CD4-positive, alpha-beta T cell treated with Interleukin-1 beta for 1 hour (primary cell): ENCODE measurements at places on chromosomes 5 and 9.

DNA sequence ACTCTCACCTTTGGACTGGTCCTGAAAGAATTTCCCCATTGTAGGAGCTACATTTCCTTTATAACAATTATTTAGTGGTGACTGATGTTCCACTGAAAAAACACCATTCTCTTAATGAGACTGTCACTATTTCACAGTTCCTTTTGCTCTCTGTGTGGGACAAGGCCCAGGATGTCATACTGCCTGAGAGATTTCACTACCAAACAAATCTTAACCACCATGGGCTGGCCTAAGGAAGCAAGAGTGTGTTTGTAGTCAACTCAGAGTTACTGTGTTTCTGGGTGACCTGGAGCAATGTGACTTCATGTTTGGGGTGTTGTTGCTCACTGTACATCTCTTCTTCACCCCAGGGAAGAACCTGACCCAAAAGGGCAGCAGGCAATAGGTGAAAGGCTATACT, 50.1 kb upstream of the ZNF608 start:
- DNase-seq: no peak

- DNase-seq: no peak
Measured at GRCh38 chr9:13878241-13878711, 435.7 kb downstream of the NFIB start.

- no peak for DNase-seq
Measured at GRCh38 chr5:122351416-122352157, 39.5 kb downstream of the SNCAIP start.

GRCh38 chr5:128014578-128014977, 69.0 kb upstream of the SLC12A2 start:
- no peak for DNase-seq

GRCh38 chr5:153895266-153895665, 143.4 kb downstream of the FAM114A2 start:
- DNase-seq: no peak

DNA sequence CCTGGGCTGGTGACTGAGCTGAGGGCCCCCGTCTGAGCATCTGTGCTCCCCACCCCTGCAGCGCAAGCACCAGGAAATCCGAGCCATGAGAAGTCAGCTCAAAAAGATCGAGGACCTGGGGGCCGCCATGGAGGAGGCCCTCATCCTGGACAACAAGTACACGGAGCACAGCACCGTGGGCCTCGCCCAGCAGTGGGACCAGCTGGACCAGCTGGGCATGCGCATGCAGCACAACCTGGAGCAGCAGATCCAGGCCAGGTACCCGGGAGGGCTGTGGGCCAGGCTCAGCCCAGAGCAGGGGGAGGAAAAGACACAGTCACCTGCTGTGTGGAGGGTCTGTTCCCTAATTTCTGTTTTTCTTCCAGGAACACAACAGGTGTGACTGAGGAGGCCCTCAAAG, 24.6 kb downstream of the DYNC2I2 start:
- no peak for DNase-seq

DNA sequence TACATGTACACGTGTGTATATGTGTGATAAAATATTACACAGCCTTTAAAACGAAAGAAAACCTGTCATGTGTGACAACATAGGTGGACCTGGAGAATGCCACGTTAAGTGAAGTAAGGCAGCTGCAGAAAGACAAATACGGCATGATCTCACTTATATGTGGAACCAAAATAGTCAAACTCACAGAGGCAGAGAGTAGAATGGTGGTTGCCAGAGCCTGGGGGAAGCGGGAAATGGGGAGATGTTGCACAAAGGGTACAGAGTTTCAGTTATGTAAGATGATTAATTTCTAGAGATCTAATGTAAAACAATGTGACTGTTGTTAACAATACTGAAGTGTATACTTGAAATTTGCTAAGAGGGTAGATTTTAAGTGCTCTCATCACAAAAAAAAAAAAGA, 34.8 kb downstream of the ADAMTS12 start:
- DNase-seq: no peak

DNA sequence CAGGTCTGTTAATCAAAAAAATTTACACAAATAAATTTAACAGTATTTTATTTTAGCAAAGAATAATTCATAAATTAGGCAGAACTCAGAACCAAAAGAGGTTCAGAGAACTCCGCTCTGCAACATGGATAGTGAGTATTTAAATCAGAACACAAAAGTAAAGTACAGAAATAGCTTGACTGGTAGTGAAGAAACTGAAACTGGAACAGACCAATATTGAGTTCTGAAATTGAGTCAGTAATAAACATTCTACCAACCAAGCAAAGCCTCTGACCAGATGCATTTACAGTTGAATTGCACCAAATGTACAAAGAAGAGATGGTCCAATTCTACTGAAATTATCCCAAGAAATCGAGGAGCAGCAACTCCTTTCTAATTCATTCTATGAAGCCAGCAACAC, 1542.8 kb downstream of the EFNA5 start:
- no peak for DNase-seq

DNA sequence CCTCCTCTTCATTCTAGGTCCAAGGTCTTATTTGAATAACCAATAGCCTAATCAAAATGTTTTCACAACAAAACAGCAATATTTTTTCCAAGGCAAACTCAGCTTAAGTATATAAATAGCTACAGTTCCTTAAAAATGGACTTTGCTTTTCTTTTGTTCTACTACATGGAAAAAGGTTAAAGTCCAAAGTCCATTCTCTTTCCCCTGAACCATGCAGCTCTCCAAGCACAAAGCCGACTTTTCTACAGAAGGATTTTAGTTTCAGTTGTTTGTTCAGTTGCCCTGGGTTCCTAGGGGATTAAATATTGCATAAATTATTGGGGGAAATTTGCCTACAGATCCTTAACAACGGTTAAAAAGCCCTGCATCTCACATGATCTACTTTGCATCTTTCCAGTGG, 677.0 kb upstream of the KLF4 start:
- DNase-seq: no peak

- no peak for DNase-seq
Measured at GRCh38 chr9:117101008-117101407, 313.8 kb downstream of the ASTN2 start.

DNA sequence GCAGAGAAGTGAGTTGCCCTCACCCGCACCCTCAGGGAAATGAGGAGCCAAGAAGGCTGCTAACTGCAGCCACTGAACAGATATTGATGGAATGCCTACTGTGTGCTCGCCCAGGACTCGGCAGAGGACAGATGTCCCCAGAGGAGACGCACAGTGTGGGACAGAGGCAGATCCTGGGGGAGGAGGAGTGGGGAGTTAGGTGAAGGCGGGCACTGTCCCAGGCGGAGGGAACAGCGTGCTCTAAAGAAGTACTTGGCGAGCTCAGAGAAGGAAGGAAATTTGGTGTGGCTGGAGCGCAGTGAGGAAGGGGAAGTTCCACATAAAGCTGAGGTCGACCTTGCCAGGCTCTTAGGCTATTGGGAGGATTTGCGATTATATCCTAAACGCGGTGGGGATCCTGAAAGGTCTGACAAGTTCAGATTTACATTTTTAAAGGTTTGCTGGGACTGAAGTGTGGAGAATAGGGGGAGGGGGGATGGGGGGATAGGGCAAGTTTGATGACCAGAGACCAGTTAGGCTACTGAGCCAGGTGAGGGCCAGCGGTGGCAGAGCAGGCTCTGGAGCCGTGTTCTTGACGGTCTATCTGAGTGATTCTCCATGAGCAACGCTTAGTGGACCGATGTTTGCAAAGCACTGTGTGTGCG, 23.6 kb upstream of the CERCAM start:
- DNase-seq: no peak

GRCh38 chr5:148083203-148083602, 19.4 kb downstream of the SPINK5 start:
- no peak for DNase-seq

DNA sequence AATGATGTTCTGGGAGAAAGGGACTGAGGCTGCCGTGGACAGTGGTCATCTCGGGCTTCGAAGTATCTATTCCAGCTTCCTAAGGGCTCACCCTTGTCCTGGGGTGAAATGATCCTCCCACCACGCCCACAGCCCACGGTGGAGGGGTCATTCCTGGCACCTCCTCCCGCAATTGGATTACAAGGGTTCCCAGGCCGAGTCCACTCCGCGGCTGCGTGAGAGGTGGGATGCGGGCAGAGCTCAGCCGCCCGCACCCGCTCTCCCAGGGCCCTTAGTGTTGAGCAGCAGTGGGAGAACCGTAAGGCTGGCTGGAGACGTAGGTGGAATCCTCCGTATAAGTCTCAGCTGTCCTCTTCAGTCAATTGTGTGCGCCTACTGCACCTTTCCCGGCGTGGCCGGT, 273.3 kb upstream of the ADAMTS16 start:
- DNase-seq: no peak

DNA sequence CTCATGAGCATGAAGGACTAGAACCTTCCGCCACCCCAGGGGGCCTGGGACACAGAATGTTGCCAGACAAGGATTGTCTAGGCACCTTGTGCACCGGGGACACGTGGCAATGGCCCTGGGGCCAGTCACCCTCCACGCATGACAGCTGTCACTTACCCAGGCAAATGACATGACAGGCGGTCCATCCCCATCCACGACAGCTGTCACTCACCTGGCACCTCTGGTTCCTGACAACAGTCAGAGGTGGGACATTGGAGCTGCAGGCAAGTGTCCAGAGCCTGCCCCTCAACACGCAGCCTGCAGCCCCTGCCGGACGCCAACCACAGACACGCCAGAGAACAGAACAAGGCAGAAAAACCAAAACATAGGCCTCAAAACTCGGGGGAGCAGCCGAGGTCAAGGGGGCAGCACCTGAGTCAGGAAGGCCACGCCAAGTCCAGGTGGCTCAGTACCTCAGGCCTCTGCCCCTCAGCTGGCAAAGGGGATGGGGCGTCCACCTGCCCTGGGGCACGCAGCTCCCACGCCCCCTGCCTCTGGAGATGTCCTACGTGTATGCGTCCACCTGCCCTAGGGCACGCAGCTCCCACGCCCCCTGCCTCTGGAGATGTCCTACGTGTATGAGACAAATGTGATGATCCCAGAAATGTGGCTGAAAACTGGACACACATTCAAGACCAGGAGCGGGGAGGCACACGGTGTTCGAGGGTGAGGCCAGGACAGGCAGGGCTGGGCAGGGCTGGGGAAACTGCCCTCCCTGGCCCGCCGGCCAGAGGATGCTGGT, 14.5 kb downstream of the VAV2 start:
- no peak for DNase-seq

DNA sequence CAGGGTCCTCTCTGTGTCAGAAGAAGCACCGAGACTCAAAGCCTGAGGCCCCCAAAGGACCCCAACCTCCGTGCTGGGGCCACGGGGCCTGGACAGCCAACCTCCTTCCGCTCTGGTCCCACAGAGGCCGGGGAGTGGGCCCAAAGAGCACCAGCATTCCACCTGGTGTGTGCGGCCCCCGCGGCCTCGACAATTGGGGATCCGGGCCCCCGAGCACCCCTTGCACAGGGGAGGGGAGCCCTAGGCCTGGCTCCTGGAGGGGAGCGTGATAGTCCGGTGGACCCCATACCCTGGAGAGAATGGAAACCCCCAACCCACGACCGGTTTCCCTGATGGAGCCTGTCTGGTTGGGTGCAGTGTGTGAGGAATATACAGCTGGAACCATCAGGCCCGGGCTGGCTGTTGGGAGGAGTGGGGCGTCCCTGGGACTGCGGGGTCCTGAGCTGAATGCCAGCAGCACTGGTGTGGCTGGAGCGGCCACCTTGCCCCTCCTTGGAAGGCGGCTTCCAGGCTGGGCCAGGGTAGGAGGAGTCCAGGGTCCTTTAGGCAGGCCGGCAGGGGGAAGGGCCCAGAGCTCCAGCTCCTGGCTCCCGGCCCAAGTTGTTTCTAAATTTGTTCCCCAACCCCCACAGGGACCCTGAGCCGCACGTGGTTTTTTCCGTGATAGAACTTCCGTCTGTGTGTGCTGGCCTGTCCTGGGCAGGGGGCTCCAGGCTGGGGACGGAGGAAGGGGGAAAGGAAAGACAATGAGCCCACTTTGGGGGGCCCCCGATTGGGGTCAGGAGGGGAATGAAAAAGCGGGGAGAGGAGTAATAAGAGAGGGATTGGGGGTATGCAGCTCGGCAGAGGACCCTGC, 825 bp upstream of the TOR4A start:
- no peak for DNase-seq

GRCh38 chr9:33024126-33024965, 727 bp upstream of the DNAJA1 start:
- no peak for DNase-seq

DNA sequence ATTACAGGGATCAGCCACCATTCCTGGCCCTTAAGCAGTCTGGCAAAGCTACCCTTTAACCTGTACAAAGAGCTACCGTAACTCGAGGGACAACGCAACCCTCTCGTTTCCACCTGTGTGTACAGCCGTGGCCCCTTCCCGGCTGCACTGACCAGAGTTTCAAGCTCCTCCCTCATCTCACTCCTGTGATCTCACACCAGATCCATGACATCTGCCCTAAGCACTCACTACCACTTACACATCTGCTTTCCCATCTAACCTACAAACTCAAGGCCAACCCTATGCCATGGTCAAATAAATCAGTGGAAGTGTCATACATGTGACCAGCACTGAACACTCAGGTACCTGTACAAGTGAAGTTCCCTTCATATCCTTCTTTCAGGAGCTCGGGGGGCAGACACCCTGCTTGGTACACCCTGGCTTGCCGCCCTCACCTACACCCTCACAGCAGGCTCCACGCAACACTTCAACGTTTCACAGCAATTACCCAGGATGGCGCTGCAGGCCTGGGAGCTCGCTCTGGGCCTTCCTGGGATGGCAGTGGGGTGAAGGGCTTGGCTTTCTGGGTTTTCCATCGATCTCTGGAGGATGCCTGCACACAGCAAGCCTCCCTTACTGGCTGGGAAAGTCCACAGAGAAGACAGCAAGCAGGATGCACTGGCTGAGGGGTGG, 61.7 kb downstream of the PRRT1B start:
- no peak for DNase-seq

DNA sequence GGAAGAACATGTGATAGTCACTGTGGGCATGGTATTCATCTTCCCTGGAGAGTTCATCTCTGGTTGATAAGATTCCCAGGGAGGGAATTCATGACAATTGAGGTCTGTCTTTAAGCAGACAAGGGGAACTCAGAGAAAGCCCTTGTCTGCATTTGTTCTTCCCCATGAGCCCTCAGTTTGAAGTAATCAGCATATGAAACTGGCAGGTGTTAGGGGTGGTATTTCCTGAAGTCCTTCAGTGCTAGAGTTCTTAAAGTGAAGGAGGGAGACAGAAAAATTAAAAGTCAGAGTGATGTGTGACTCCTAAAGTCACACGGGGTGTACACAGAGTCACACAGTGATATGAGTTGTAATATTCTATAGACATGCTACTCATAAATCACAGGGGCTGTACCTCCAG, 60.6 kb upstream of the SYK start:
- no peak for DNase-seq

DNA sequence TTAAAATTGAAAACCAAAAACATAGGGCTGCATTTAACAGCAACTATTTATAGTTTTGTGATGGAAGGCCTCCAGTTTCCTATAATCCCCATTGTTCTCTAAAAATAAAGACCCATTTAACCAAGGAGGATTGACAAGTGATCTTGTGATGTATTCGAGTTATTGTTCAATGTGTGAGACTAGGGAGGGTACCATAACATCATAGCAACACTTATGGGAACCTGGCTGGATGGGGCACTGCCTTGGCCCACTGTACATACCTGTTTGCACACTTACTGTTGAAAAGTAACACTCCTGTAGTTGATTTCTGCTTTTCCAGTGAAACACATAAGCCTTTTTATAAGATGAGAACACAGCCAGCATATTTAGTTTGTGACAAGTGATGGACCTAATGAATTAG, 32.3 kb downstream of the MACIR start:
- no peak for DNase-seq
